ENCODE measurements at places on chromosomes 16 and 17.

- DNase-seq = no peak
Measured at GRCh38 chr17:4354862-4355514, 11.5 kb downstream of the UBE2G1 start.

DNA sequence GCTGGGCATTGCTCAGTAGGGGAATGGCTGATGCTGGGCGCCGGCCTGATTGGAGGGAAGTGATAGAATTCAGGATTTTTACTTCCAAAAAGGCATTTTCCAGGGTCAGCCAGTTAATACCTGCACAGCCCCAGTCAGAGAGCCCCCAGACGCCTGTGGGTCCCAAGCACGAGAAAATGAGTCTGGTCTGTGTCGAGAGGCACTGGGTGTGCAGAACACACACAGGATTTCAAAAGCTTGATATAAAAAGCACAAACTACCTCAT lies 164.6 kb upstream of the TNRC6C start:
- DNase-seq = no peak

DNA sequence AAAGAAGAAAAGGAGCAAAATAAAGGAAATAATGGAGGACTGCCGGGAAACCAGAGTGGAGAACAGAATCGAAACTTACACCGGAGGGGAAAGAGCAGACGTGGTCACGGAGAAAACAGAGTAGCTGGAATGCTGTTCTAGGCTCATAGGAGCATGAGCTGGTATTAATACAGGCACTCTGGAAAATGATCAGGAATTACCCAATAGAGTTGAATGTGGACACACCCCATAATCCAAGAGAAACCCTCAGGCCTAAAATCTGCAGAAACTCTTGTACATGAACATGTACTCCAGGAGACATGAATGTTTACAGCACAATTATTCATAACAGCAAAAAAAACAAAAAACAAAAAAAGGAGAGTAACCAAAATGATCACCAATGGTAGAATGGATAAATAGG lies 77.7 kb downstream of the RPH3AL start:
- DNase-seq = no peak

DNA sequence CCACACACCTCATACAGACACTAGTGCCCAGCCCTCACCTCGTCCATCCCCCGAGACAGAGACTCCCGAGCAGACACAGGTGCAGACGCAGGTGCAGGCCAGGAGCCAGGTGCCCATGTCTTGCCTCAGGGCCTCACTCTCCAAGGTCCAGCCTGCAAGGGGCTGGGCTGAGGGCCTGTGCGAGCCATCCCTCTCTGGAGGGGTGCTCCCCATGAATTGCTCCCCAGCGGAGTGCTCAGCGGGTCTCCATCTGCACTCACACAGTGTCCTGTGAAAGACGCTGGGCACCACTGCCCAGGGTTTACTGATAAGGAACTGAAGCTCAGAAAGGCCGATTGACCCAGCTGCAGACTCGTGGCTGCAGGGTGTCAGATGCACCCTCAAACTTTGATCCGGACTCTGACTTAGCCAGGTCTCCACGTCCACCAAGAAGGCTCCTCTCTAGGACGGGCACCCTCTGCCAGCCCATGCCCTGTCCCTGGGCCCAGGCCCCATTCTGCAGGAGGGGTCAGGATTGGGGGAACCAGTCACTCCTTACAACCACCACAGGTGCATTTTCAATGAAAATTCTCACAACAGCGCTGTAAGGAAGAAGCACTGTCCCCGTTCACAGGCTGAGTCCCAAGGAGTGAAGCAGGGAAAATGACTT lies 16.9 kb downstream of the POLR3K start:
- DNase-seq = no peak

DNA sequence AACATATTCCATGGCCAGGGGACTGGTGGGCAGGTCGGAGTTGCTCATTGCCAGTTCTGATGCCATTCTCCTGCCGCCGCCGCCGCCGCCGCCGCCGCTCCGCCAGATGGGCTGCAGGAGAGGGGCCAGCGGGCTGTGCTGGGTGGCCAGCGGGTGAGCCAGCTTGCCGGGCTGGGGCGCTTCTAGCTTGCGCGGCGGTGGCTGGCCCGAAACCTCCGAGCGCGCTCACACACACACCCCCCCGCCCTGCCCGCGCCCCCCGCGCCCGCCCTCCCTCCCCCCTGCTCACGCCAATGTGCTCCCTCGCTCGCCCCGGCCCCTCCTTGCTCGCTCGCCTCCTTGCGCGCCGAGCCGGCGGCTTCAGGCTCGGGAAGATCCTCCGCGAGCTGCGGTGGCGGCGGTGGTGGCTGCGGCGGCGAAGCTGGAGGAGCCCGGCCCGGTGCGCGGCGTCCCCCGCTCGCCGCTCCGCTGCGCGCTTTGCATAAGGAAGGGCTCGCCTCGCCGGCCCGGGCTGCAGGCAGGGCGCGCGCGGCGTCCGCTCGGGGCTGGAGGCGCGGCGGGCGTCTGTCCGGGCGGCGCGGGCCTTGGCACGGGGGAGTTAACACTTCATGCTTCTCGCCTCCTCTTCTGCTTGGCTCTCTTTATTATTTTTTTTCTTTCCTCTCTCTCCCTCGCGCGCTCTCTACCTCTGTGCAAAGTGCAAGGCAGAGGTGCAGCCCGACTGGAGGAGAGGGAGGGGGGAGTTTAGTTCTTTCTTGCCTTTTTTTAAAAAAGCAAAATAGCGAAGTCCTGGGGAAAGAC lies 500 bp downstream of the MAF start:
- no peak for DNase-seq

- no peak for DNase-seq
Measured at GRCh38 chr17:969811-970355, 9.7 kb downstream of the NXN start.

GRCh38 chr17:73599599-73599998 lies 44.6 kb downstream of the SDK2 start:
- no peak for DNase-seq

DNA sequence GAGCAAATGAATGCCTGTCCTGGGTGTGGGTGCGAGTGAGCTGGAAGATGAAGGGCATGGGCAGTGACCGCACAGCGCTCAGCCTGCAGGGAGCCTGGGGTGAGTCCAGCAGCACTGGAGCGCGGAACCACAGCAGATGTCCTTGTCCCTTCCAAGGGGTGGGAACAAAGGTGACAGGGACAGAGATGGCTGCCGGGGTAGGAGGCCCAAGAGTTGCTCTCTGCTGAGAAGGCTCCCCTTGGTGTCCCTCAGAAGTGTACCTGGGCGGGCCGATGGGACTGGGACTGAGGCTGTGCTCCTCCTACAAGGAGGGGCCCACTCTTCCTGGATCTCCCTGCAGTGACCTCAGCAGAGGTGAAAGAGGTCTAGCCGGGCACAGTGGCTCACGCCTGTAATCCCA lies 7.6 kb upstream of the PGAP6 start:
- DNase-seq = no peak

DNA sequence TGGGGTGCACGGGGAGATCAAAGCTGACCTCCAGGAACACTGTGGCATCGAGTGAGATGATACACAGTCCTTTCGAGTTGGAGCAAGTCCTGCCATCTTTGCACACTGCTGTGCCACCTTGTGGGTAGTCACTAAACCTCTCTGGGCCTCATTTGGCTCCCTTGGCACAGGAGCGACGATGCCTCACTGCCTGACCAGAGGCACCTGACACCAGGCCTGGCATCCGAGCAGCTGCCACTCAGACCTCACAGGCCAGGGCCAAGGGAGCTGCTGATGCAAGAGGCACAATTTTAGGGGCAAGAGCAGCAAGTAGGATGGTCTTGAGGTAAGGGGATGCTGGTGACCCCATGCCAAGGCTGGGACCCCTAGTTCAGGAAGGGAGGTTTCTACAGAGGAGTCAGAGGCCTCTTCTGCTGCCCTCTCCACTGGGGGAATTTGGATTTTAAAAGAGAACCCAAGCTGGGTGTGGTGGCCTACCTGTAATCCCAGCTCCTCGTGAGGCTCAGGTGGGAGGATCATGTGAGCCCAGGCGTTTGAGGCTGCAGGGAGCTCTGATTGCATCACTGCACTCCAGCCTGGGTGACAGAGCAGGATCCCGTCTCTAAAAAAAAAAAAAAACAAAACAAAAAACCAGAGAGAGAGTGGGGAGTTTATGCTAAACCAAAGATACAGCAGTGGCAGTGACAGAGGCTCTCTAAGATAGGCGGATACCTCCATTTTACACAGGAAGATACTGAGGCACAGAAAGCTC lies 6.7 kb upstream of the ADGRG1 start:
- no peak for DNase-seq

- DNase-seq = no peak
Measured at GRCh38 chr17:62819511-62820221, 11.6 kb upstream of the MARCHF10 start.

GRCh38 chr17:63537991-63538692 lies 12.1 kb upstream of the DCAF7 start:
- no peak for DNase-seq

- no peak for DNase-seq
Measured at GRCh38 chr16:68900009-68900408, 56.7 kb downstream of the TANGO6 start.

- no peak for DNase-seq
Measured at GRCh38 chr17:40095351-40095943, 4.9 kb downstream of the NR1D1 start.

DNA sequence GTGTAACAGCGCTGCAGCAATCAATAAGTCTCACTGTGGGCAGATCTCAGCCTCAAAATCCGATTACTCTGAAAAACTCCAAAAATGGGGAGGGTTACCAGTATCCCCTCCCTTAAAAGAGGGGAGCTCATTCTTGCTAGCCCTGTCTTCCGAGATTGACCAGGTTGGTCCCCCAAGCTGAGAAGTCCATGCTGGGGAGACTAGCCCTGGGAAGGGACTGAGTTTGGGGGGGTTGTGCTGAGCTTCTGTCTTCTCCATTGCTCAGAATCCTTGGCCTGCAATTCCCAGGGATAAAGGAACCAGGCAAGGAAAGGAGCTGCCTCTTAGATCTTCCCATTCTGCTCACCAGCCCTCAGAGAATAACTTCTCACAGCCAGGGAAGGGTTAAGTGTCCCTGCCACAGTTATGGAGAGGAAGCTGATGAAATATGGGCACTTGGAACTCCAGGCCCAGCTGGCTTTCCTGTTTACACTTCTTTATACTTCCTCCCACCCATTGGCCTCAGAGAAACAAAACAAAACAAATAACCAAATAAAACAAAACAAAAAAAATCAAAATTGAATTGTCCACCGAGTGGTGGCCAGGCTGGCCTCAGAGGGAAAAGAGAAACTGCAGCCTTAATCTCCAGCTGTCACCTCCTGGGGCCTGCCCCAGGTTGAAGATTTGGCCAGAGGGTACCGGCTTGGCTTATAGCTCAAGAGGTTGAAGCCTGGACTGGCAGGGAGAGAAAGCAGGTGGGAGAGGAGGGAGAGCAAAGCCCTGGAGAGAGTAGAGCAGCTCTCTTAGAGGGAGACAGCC lies 2.6 kb downstream of the HOXB3 start:
- no peak for DNase-seq

- no peak for DNase-seq
Measured at GRCh38 chr17:44109312-44109630, 14.2 kb downstream of the HDAC5 start.

GRCh38 chr17:54270499-54270898 lies 447.8 kb downstream of the KIF2B start:
- no peak for DNase-seq

DNA sequence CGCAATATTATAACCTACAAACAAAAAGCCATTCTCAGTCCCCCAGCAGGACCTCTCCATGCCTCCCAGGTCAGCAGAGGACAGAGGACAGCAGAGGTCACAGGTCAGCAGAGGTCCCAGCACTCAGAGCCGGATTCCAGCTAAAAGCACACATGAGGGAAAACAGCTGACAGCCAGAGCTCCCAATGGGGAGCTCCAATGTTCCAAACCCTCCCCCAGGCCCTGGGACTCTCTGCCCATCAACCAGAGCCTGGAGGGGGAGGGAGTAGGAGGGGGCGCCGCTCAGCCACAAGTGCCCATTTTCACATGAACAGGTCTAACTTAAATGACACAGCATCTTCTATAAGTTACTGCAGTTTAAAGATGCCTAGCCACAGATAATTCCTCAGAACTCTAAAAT lies 77.5 kb downstream of the ANKRD11 start:
- DNase-seq = no peak

- DNase-seq = no peak
Measured at GRCh38 chr16:60127196-60127595, 1393.1 kb upstream of the GOT2 start.

GRCh38 chr16:56985288-56985961 lies 3.9 kb upstream of the NLRC5 start:
- DNase-seq = no peak

GRCh38 chr17:70184207-70184606 lies 14.9 kb downstream of the KCNJ2 start:
- no peak for DNase-seq

DNA sequence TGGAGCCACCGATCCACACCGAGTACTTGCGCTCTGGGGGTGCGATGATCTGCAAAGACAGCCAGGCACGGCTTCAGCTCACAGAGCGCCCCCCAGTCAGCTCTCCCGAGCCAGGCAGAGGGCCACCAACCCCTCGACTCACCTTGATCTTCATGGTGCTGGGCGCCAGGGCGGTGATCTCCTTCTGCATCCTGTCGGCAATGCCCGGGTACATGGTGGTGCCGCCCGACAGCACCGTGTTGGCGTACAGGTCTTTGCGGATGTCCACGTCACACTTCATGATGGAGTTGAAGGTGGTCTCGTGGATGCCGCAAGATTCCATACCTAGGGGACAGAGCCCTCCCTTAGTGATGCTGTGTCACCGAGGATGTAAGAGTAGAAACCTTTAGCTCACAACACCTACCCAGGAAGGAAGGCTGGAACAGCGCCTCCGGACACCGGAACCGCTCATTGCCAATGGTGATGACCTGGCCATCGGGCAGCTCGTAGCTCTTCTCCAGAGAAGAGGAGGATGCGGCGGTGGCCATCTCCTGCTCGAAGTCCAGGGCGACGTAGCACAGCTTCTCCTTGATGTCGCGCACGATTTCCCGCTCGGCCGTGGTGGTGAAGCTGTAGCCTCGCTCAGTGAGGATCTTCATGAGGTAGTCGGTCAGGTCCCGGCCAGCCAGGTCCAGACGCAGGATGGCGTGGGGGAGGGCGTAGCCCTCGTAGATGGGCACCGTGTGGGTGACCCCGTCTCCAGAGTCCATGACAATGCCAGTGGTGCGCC lies 1.6 kb downstream of the ACTG1 start:
- DNase-seq = no peak

GRCh38 chr17:27860971-27861664 lies 32.0 kb downstream of the LYRM9 start:
- DNase-seq = no peak

DNA sequence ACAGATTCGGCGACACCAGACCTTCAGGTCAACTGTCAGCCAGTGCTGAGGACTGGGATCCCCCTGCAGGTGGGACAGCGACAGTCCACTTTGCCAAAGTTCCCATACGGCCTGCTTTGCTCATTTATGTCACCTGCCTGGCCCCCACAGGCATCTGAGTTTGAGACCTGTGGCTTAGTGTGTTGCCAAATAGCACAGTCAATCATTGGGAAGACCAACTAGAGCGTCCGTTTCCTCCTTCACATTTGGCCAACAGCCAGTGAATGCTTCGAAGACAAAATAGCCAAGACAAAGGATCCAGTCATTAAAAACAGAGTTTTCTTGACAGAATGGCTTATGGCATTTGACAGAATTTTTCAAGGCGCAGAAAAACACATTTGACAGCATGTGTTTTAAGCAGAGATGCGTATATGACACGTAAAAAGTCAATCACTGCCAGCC lies 113.8 kb downstream of the ABCC12 start:
- no peak for DNase-seq

- DNase-seq = no peak
Measured at GRCh38 chr17:17511881-17512858, 16.0 kb upstream of the RASD1 start.
